Amniotic epithelial cell (primary cell): ENCODE measurements at places on chromosomes 7 and 10.

- no peak for DNase-seq
These were observed 111.6 kb downstream of the HTR5A start for GRCh38 chr7:155181768-155182167.

- no peak for DNase-seq
These were observed 220.1 kb downstream of the POU6F2 start for GRCh38 chr7:39197831-39198230.

GRCh38 chr7:24971333-24972165 is 8.4 kb downstream of the OSBPL3 start:
- peak; percentile 90 for DNase-seq

DNA sequence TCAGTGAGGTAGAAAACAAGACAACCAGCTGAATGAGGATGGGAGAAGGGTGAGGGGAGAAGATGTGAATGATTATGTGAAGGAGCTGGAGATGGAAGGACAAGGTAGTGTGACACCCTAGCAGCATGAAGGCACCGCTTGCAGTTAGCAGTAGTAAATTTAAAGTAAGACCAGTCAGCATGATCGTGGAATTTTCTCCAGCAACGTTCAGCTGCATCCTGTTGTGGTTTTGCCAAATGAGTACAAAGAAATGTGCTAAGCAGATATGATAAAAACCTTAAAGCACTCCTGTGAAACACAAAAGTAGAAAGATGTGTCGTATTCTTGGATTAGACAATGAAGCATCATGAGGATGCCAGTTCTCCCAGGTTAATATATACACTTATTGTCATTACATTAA is 34.1 kb upstream of the IFRD1 start:
- peak; percentile 74 for DNase-seq

DNA sequence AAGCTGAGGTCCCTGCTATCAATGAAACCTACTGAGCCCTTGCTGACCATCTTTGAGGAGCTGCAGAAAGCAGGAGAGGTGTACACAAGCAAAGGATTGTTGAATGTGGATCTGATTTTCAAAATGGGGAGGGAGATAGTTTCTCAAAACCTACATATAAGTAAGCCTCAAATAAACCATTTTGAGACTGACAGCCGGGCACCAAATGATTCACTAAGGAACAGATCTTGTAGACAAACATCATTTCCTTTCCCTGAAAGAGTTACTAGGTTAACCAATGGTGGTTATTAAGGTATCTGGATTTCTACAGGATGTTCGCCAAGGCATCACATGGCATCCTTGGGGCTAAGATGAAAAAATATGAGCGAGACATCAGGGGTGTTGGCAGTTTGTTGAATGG is 24.5 kb upstream of the RHOBTB1 start:
- DNase-seq = no peak

DNA sequence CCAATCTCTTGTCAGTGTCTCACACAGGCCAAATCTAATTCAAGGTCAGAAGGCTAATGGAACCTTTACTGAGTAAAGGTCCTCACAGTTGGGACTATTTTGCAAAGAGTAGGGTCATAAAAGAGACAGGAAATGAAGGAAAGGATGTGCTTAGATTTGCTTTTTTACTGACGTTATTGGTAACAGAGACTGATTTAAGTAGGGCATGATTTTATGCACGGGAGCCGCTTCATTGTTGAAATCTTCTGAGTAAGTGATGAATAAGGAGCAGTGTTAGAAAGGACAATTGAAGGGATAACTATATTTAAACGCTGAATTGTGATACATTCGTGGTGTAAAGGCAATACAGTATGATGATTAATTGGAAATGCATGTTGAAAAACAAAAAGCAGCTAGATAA is 261.5 kb downstream of the MALRD1 start:
- no peak for DNase-seq

GRCh38 chr7:50646069-50646468 is 80.9 kb upstream of the DDC start:
- no peak for DNase-seq

DNA sequence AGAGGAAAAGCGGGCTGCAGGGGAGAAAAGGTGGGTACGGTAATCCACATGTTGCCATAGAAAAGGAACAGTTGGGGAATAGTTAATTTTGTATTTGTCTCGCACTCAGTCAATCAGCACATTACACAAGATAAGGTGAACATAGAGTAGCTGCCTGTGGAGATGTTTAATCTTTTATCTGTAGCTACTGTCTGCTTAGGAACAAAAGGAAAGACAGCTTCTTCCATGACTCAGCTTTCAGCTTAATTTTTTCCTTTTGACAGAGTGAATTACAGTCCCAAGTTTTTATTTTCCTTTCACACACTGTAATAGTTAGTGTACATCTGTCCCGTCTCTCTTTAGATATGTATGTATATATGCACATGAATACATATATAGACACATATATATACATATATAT is 39.3 kb upstream of the PODXL start:
- peak; percentile 40 for DNase-seq

DNA sequence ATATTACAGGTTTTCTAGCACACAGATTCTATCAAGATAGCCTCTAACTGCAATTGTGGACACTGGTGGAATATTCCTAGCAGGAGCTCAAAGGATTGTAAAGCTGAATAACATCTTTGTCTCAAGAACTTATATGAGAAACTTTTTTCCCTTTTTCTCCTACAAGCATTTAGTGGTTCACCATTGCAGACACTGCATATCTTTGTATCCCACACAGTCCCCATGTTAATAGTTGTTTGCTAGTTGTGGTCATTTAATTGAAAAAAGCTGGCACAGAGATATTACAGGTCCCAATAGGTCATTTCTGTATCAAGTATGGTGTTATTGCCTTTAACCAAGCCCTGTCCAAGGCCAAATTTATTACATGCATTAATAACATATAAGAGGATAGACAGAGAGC is 226.2 kb upstream of the TCF7L2 start:
- DNase-seq = no peak

DNA sequence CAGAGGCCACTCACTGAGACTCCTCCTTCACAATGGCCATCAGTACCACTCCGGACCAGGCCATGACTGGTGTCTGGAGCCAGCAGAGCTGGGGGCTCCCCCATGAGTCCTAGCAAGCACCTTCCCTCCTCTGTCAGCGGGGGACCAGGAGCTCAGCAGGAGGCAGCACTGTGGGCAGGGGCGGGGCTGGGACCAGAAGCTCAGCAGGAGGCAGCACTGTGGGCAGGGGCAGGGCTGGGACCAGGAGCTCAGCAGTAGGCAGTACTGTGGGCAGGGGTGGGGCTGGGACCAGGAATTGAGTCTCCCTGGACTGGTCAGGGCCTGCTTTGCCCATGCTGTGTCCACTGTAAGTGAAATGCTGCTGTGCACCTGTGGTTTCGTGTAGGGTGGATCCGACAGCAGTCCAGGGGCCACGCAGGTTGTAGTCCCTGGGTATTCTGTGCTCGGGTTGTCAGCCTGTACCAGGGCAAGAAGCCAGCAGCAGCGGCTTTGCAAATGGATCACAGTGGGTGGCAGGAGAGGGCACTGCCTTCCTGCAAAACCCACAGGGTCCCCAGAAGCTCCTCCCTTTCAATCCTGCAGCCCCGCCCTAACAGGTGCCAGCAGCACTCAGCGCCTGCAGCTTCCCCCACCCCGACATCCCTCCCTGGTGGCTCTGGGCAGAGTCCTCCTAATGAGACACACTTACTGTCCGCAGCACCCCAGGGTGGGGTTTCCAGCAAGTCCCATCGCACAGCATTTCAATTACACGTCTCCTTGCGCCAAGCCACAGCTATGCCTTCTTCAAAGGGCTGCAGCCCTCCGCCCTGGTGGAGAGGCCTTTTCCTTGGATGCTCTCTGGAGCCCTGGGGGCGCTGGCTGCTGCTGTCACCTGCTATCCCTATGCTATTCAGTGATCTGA is 220.5 kb downstream of the TCERG1L start:
- DNase-seq = no peak

GRCh38 chr7:142345811-142346210 is 88.0 kb upstream of the PRSS58 start:
- no peak for DNase-seq

GRCh38 chr10:78847485-78847884 is 221.3 kb upstream of the ZMIZ1 start:
- no peak for DNase-seq

- DNase-seq = peak; percentile 61
These were observed 158.6 kb upstream of the LYZL1 start for GRCh38 chr10:29130190-29130673.

- DNase-seq = peak; percentile 30
These were observed 136.5 kb downstream of the SFMBT2 start for GRCh38 chr10:7274293-7274692.

GRCh38 chr7:155508376-155509358 is 37.7 kb downstream of the CNPY1 start:
- DNase-seq = no peak

DNA sequence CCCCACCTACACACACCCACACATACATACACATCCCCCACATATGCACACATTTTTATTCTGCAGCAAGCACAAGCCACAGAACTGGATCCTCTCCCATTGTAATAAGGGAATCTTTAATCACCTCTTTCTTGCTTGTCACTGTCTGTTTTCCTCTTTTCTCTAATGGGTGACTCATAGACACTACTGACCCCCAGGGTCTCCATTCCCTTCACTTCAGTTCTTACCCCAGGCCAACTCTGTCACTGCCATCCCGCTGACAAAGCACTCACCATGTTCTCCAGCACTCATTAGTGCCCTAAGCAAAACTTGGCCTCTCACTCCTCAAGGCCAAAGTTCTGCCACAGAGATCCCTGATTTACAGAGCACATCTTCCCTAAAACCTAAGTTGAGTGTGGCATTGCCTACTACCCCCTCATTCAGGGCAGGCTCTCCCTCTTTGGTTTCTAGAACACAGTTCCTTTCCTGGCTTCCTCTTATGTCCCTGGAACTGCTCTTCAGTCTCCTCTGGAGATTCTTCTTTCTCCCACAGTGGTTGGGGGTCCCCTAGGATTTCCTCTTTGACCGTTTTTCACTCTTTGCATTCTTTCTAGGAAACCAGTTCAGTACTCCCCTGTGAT is 39.6 kb upstream of the INHBA start:
- no peak for DNase-seq

GRCh38 chr7:120733143-120733542 is 124.8 kb downstream of the TSPAN12 start:
- peak; percentile 67 for DNase-seq

DNA sequence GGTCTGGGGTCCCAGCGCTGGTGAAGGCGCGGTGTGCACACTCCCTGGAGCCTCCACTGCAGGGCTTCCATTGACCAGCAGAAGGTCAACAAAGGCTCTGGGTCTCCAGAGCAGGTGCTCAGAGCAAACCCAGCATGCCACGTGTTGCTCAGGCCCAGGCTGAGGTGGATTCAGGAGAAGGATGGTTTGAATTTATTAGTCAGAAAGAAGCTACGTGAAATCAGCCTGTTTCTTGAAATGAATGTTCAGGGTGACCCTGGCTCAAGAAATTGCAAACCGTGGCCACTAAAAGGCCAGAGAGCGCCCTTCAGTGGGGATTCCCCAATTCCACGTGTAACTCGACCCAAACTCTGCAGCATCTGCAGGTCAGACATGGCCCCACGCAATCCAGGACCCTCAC is 82.7 kb upstream of the PFKP start:
- DNase-seq = no peak

DNA sequence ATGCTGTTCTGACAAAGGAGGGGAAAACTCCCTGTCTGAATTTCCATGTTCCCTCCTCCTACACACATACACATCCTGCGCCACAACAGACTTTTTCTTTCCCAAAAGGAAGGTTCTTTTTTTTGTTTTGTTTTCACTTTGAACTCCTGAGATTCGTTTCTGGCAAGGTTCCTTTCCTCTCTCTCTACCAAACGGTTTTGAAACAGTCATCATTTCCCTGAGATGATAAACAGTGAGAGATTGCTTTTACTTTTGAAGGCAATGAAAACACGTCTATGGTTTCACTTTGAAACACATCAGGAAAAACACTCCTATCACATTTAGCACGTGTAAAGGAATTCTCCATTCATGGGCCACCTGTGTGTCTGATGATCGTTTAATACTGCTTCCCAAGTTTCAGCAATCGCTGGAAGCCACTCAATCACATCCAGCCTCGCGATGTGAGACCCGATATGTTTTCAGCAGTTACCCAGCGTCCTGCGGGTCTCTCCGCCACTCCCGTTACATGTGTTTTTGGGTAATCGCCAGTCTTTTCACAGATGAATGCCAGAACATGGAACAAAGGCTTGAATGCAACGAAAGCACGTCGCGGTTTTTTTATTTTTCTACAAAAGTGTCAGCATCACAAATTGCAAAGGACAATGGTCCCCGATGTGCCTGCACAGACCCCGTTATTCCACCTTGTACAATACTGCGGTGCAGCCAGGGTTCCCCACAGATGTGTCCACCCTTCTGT is 62.8 kb upstream of the CUX1 start:
- DNase-seq = peak; percentile 41

DNA sequence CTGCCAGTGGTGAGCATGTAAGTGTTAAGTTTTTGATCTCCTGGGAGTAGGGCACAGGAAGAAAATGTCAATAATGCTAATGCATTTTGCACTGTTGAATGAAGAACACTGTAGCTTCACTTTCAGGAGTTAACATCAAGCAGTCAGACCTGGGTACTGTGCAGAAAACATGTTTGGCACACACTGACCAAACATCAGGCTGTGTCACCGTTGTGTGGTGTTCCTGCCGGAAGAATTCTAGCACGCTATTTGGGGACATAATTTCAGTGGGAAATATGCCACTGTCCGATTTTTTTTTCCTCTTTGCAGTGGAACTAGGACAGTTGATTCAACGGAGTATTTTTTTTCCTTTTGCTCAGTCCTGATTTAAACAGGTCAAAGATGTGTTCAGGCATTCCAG is 24.4 kb upstream of the ABCB5 start:
- DNase-seq = no peak

GRCh38 chr7:143422033-143422432 is 13.4 kb upstream of the EPHA1 start:
- no peak for DNase-seq

DNA sequence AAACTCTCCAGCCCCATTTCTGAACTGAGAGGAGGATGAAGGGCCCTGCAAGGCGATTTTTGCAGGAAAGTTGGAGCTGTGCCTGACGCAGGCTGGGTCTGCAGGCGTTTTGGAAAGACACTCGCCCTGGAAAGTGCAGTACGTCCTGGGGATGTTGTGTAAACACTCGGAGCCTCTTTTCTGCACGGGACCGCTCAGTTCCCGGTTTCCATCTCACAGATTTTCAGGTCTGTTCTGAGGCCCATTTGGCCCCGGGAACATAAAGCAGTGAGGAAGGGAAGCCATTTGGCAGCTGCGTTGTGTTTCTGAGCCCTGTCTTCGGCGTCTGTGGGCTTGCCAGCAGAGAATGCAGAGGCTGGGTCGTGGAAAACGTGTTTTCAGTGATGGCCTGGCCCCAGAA is 655.0 kb upstream of the MGMT start:
- no peak for DNase-seq

GRCh38 chr7:49660976-49661375 is 112.5 kb upstream of the VWC2 start:
- no peak for DNase-seq

- DNase-seq = no peak
These were observed 167.6 kb downstream of the ARL4A start for GRCh38 chr7:12855036-12855435.

GRCh38 chr10:126895214-126895781 is 9.9 kb upstream of the DOCK1 start:
- DNase-seq = no peak

- DNase-seq = peak; percentile 83
These were observed 221.0 kb downstream of the PHTF2 start for GRCh38 chr7:78019447-78020135.
